ENCODE measurements at places on chromosomes 1 and 21. TPM values are rescaled to one million over a fixed set of nuclear protein-coding genes. Genes with fewer than 3 reads are reported as not detected.
A peak's percentile ranks its signal among the peaks of the same experiment; 100 is the strongest.

DNA sequence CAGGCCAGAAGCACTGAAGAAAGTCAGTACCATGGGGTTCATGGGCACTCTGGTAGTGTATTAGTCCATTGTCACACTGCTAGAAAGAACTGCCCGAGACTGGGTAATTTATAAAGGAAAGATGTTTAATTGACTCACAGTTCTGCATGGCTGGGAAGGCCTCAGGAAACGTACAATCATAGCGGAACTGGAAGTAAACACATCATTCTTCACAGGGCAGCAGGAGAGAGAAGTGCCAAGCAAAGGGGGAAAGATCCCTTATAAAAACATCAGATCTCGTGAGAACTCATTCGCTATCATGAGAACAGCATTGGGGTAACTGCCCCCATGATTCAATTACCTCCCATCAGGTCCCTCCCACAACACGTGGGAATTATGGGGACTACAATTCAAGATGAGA lies 20.2 kb upstream of the ROR1 start:
- no peak overlapping the region for H3K27ac ChIP-seq
- no peak for DNase-seq
- H3K4me1 ChIP-seq, result no peaks in the 10 kb centered on the region
- H3K4me3 ChIP-seq, result no peak overlapping the region
- H3K36me3 ChIP-seq, result no peaks in the 10 kb centered on the region

Gene OPRD1
- total RNA-seq, result not detected

- no peaks in the 10 kb centered on the region for H3K27me3 ChIP-seq
- no peak overlapping the region for H3K4me3 ChIP-seq
- H3K4me1 ChIP-seq, result no peaks in the 10 kb centered on the region
- no peak overlapping the region for H3K27ac ChIP-seq
- H3K36me3 ChIP-seq, result no peaks in the 10 kb centered on the region
Observed at GRCh38 chr1:89339039-89339438, 24.8 kb upstream of the GBP6 start.

Gene LEFTY1
- not detected for total RNA-seq

DNA sequence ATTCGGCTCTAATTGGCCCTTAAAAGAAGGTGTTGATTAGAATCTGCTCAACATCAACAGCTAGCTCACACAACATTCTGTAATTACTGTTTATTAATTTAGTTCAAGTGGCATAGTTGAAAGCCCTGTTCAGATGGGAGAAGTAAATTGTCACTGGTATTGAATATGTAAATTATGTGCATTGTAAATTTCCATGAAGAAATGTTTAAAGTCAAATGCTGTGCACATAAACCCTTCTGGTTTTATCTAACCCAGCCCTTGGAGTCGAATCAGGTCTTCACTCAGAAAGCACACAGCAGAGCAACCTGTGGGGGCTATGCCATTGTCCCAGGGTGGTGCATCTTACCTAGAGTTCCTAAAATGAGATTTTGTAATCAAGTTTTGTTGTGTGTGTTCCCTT lies 65.4 kb upstream of the LMO4 start:
- H3K4me1 ChIP-seq, result no peaks in the 10 kb centered on the region
- H3K4me3 ChIP-seq, result no peak overlapping the region
- no peaks in the 10 kb centered on the region for H3K27me3 ChIP-seq
- no peak for DNase-seq

GRCh38 chr1:201228011-201228983 lies 37.7 kb downstream of the IGFN1 start:
- H3K27ac ChIP-seq, result no peak overlapping the region
- no peaks in the 10 kb centered on the region for H3K4me1 ChIP-seq
- H3K36me3 ChIP-seq, result no peaks in the 10 kb centered on the region
- H3K27me3 ChIP-seq, result peaks cover 4% of the 10 kb centered on the region

- no peaks in the 10 kb centered on the region for H3K27me3 ChIP-seq
- H3K36me3 ChIP-seq, result no peaks in the 10 kb centered on the region
- H3K27ac ChIP-seq, result no peak overlapping the region
- no peak overlapping the region for H3K4me3 ChIP-seq
Observed at GRCh38 chr1:189499736-189500135, 977.9 kb downstream of the BRINP3 start.

GRCh38 chr1:93738075-93738622 lies 56.5 kb upstream of the BCAR3 start:
- no peaks in the 10 kb centered on the region for H3K36me3 ChIP-seq
- no peaks in the 10 kb centered on the region for H3K4me1 ChIP-seq
- no peak overlapping the region for H3K27ac ChIP-seq
- no peak overlapping the region for H3K4me3 ChIP-seq
- no peaks in the 10 kb centered on the region for H3K27me3 ChIP-seq
- no peak for DNase-seq

Gene EIF3I
- 126 TPM for total RNA-seq

DNA sequence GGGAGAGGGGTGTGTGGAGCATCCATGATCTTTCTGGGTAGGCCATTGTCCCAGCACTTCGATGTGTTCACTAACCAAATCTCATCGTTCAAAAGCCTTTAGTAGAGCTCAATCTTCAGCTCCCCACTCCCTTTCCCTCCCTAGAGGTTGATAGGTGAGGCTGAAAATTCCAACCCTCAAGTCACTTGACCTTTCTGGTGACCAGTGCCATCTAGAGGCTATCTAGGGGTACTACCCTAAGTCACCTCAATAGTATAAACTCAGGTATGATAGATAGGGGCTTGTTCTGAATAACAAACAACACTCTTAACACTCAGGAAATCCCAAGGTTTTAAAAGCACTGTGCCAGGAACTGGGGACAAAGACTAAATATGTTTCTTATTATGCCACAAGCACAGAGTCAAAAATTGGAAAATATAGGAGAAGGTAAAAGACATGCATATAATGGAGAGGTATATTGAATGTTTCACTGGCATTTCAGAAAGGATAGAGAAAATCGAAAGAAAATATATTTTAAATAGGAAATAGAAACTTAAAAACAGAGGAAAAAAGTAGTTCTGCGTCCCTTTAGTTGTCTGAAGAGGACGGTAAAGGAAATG lies 42.9 kb upstream of the CD53 start:
- H3K27ac ChIP-seq, result no peak overlapping the region
- H3K4me1 ChIP-seq, result no peaks in the 10 kb centered on the region
- DNase-seq, result peak; percentile 74
- no peaks in the 10 kb centered on the region for H3K36me3 ChIP-seq

- H3K36me3 ChIP-seq, result no peaks in the 10 kb centered on the region
- H3K27me3 ChIP-seq, result no peaks in the 10 kb centered on the region
- no peaks in the 10 kb centered on the region for H3K4me1 ChIP-seq
- no peak overlapping the region for H3K4me3 ChIP-seq
- no peak overlapping the region for H3K27ac ChIP-seq
Observed at GRCh38 chr1:214920337-214920736, 162.2 kb upstream of the KCNK2 start.

Gene OR4F16
- total RNA-seq, result not detected

DNA sequence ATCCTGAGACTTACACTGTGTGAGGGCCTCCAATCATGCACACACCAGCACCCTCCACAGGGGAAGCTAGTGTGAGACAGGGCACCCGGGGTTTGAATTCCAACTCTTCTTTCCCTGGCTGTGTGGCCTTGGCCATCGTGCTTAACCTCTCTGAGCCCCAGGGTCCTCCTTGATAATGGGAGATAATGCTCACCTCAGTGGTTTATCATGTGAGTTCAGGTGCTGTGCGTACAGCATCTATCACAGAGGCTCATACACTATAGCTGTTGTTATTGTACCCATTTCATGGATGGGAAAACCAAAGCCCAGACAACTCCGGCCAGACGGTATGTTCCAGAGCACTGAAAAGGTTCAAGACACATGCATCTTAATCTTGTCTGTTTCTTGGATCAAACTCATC lies 16.0 kb upstream of the UBXN10 start:
- H3K27me3 ChIP-seq, result no peaks in the 10 kb centered on the region
- no peak overlapping the region for H3K4me3 ChIP-seq
- no peak for DNase-seq
- no peaks in the 10 kb centered on the region for H3K36me3 ChIP-seq

Gene WARS2
- total RNA-seq, result 41.0 TPM

Gene UBL4B
- total RNA-seq, result not detected

DNA sequence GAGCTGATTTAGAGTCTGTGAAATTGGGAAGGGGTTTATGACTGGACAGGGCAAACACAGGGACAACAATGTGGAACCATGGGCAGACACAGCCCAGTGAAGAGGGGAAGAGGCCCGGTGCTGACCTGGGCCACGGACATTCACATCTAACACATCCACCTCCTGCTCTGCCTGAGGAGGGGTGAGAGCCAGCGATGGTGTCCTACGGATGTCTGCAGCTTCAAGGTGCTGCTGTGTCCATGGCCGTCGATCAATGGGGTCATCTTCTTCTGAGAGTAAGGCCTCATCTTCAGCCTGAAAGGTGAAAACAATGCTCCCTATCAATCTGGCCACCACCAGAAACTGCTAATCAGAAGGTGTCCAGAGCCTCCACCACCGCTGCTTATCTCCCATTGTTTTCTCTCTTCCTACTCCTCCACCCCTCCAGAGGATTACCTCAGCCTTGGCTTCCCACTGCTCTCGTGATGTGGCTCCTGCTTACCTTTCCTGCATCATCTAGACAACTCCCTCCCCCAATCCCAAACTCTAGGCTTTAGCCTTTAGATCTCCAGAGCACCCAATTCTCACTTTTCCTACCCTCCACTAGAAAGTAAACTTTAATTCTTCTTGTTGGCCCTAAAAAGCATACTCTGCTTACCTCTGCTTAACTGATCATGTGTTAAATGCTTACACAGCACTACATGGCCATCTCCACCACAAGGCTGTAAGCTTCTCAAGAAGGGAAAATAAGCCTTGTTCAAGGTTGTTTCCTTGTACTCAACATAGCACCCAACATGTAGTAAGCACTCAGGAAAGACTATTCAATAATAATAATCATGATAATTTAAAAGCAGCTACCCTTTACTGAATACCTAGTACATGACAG lies 24.0 kb upstream of the ADAM30 start:
- no peaks in the 10 kb centered on the region for H3K4me1 ChIP-seq
- H3K4me3 ChIP-seq, result no peak overlapping the region
- H3K27ac ChIP-seq, result no peak overlapping the region
- peaks cover 96% of the 10 kb centered on the region for H3K36me3 ChIP-seq
- H3K27me3 ChIP-seq, result no peaks in the 10 kb centered on the region

Gene C1orf141
- not detected for total RNA-seq

DNA sequence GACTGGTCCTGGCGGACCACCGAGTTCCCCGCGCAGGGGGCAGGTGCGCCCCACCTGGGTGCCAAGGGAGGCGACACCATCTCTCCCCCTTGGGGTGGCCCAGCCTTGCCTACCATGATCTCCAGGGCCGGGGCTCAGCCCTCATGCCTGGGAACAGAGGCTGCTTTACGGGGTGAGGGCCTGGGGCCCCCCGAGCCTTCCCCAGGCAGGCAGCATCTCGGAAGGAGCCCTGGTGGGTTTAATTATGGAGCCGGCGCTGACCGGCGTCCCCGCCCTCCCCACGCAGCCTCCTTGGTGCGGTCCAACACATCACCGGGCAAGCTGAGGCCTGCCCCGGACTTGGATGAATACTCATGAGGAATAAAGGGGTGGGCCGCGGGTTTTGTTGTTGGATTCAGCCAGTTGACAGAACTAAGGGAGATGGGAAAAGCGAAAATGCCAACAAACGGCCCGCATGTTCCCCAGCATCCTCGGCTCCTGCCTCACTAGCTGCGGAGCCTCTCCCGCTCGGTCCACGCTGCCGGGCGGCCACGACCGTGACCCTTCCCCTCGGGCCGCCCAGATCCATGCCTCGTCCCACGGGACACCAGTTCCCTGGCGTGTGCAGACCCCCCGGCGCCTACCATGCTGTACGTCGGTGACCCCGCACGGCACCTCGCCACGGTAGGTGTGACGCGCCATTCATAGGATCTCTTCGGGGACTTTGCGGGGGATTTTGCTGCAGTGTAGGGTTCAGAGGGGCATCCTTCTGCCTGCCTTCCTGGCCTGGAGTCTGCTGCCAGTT lies 38.2 kb downstream of the TP73 start:
- no peak overlapping the region for H3K4me3 ChIP-seq
- no peak for DNase-seq
- no peaks in the 10 kb centered on the region for H3K36me3 ChIP-seq
- H3K27me3 ChIP-seq, result no peaks in the 10 kb centered on the region
- no peak overlapping the region for H3K27ac ChIP-seq

Gene TNFSF4
- 1.7 TPM for total RNA-seq

DNA sequence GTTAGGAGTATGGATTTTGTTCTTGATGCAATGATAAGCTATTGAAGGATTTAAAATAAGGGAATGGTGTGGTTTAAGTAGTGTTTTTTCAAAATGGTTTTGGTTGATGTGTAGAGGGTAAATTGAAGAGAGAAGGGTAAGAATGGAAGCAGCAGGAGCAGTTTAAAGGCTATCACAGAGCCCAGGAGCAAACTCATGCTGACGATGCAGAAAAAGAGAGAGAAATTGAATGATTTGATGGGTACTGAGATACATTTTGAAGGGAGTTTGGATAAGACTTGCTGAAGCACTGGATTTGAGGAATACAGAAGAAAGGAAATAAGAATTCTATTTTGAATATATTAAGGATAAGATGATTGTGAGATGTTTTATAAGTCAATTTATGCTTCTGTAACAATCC lies 300.8 kb upstream of the LYPLAL1 start:
- H3K27me3 ChIP-seq, result no peaks in the 10 kb centered on the region
- no peak overlapping the region for H3K4me3 ChIP-seq
- no peaks in the 10 kb centered on the region for H3K4me1 ChIP-seq
- DNase-seq, result no peak

Gene DENND2D
- total RNA-seq, result 203 TPM

Data from natural killer cell (primary cell).